ENCODE measurements at places on chromosomes 5 and 9. TPM values are rescaled to one million over a fixed set of nuclear protein-coding genes. Genes with fewer than 3 reads are reported as not detected.

- no peak for DNase-seq
These were observed 18.9 kb downstream of the ABO start for GRCh38 chr9:133256136-133256461.

DNA sequence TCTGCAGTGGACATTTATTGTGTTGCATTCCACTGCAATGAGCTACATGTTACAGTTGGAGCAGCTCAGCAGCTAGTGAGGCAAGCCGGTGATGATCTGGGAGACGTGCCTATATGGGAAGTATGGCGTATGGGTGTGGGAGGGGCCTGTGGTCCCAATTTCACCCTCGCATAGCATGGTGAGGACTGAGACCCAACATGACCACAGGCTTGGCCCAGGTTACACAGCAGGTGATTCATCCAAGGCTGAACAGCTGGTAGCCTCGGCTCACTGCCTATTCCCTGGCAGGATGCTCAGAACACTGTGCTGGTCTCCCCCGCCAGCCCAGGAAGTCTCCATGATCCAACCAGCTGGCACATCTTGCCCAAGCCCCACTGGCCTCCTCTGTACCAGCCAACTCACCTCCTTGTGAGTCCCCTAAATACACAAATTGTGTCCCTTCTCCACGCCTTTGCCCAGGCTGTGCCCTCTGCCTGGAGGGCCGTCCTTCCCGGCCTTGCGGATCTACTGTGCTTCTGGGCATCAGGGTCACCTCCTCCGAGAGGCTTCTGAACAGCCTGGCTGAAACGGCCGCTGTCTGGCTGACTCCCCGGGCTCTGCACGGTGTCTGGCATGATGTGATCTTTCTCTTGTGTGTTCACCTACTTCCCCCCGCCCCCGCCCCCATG, 81.4 kb downstream of the NSUN2 start:
- DNase-seq: no peak

GRCh38 chr5:75951158-75951557, 132.0 kb upstream of the SV2C start:
- DNase-seq: no peak

Gene FAXDC2
- 9.3 TPM for total RNA-seq

- no peak for DNase-seq
These were observed 38.7 kb downstream of the CDC42SE2 start for GRCh38 chr5:131302506-131302905.
